ENCODE measurements at places on chromosomes 5 and 9.

GRCh38 chr5:44331471-44332050 is 57.7 kb downstream of the FGF10 start:
- H3K4me3 ChIP-seq: no peak overlapping the region
- no peaks in the 10 kb centered on the region for H3K4me1 ChIP-seq
- H3K36me3 ChIP-seq: no peaks in the 10 kb centered on the region
- DNase-seq: no peak
- H3K27me3 ChIP-seq: no peaks in the 10 kb centered on the region

- H3K4me3 ChIP-seq: peak overlapping the region; percentile 36
- peaks cover 37% of the 10 kb centered on the region for H3K27me3 ChIP-seq
- peaks cover 5% of the 10 kb centered on the region for H3K4me1 ChIP-seq
- H3K36me3 ChIP-seq: no peaks in the 10 kb centered on the region
These were observed 21.0 kb downstream of the NR2F1 start for GRCh38 chr5:93603793-93604643.

DNA sequence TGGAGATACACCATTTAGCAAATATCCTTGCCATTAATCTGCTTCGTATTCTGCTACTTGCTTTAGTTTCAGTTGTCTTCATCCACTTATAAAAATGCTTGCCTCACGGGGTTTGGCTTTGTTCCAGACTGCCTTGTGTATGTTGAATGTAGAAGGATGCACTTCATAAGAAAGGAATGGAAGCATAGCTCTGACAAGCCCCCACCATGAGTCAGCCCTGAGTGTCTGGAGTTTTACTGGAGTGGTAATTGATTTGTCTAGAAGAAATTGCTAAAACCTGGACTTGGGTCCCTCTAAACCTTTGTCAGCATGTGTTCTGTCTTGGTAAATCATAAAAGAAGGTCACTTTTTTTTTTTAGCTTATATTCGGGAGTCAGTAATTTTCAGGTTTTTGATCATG is 4.6 kb downstream of the TEX48 start:
- no peaks in the 10 kb centered on the region for H3K27me3 ChIP-seq
- no peak for DNase-seq
- H3K4me3 ChIP-seq: no peak overlapping the region
- no peak overlapping the region for H3K27ac ChIP-seq

DNA sequence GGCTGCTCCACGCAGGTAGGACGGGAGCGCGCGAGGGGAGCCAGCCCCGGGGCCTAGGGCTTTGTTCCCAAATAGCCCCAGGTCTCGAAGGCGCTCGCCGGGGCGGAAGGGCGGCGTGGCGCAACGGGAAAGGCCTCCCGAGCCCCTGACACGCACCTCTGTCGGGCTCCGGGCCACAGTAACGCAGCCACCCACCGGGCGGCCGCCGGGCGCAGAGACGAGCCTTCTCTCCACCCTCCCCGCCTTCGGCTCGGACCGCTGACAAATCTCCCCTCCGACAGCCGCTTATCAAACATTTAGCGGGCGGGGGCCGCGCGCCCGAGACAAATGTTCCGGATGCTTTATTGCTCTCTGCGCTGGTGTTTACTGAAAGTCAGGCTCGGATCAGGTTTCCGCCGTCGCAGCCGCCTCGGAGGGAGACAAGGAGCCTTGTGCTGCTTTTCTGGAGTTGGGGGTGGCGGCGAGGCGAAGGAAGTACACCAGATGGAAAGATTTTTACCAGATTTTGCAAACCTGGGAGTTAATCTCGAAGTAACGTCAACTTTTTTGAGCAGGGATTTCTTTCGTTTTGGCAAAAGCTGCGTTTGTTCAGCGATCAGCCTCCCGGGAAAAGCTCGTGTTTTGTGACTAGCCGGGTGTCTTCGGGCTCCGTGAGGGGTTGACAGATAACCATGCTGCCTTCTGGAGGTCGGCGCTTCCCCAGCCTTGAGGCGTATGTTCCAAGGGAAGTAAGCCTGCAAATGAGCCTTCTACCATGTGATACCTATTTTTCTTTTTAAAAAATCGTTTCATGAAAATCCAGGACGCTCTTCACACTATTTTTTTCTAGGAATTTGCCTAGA is 950 bp downstream of the RGMB start:
- peak overlapping the region; percentile 88 for H3K27ac ChIP-seq
- peak overlapping the region; percentile 67 for H3K4me3 ChIP-seq
- no peaks in the 10 kb centered on the region for H3K27me3 ChIP-seq
- H3K36me3 ChIP-seq: no peaks in the 10 kb centered on the region
- DNase-seq: peak; percentile 81

DNA sequence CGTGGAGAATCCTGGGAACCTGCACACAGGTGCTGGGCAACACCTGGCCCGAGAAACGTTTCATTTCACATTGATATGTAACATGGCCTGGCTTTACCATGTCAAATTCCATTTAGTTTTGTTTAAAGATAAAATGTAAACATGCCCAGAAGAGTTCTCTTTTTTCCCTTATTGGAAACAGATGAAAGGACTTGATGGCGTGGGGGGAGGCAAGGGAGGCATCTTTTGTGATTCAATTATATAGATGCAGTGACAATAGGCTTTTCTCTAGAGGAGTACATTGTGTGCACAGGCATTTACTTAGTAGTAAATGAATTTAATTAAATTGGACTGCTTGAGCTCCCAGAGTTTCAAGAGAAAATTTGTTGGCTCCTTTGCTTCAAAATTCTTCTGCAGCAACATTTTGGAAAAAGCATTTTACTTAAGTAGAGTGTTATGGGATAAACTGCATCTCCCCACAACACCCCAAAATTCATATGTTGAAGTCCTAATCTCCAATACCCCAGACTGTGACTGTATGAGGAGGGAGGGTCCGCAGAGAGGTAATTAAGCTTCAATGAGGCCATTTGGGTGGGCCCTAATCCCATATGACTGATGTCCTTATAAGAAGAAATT is 254.3 kb upstream of the NFIL3 start:
- no peak overlapping the region for H3K27ac ChIP-seq
- no peaks in the 10 kb centered on the region for H3K27me3 ChIP-seq
- DNase-seq: no peak
- H3K36me3 ChIP-seq: no peaks in the 10 kb centered on the region

Data from ascending aorta (tissue), 2 donors.